ENCODE measurements at places on chromosomes 6 and 20. TPM values are rescaled to one million over a fixed set of nuclear protein-coding genes. Genes with fewer than 3 reads are reported as not detected.

Gene MYCT1
- total RNA-seq, result 0.44 TPM

Gene JPH2
- total RNA-seq, result 0.15 TPM

Gene ARMC2
- 10.0 TPM for total RNA-seq

Gene GFRAL
- total RNA-seq, result not detected

Gene SLC25A27
- 0.85 TPM for total RNA-seq
